Sigmoid colon (tissue), 7 donors: ENCODE measurements at places on chromosomes 1 and 21. TPM values are rescaled to one million over a fixed set of nuclear protein-coding genes. Genes with fewer than 3 reads are reported as not detected.

The THBS3 gene
- polyA plus RNA-seq: 13.4 TPM

The CDC14A gene
- polyA plus RNA-seq: 7.8 TPM

The HFM1 gene
- 0.16 TPM for polyA plus RNA-seq

The L1TD1 gene
- 8.0 TPM for polyA plus RNA-seq

The CIART gene
- polyA plus RNA-seq: 4.2 TPM

The NOS1AP gene
- 1.2 TPM for polyA plus RNA-seq

The RIPK4 gene
- polyA plus RNA-seq: 4.0 TPM

The SYNC gene
- 9.6 TPM for polyA plus RNA-seq

The TRPM2 gene
- 3.5 TPM for polyA plus RNA-seq

The ESPN gene
- 117 TPM for polyA plus RNA-seq

The ZMPSTE24 gene
- 28.0 TPM for polyA plus RNA-seq
